Cortex of kidney (tissue), 1 donor: ENCODE measurements at places on chromosomes 3 and 15.

GRCh38 chr3:189455009-189455408 lies 176.2 kb upstream of the TP63 start:
- no peak for DNase-seq

DNA sequence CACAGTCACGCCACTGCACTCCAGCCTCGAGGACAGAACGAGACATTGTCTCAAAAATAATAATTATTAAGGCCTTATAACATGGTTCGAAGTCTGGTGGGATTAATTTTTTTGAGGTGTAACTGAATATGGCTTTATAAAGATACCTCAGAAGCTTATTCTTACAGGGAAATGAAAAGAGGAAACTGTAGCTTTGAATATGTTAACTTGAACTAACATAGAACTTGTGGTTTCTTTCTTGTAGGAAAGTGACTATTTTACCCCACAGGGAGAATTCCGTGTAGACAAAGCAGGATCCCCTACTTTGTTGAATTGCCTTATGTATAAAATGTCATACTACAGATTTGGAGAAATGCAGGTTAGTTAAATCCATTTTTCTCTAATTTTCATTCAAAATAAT lies 96.3 kb downstream of the STT3B start:
- no peak for DNase-seq

GRCh38 chr3:73786321-73786807 lies 161.6 kb upstream of the PDZRN3 start:
- DNase-seq = no peak

DNA sequence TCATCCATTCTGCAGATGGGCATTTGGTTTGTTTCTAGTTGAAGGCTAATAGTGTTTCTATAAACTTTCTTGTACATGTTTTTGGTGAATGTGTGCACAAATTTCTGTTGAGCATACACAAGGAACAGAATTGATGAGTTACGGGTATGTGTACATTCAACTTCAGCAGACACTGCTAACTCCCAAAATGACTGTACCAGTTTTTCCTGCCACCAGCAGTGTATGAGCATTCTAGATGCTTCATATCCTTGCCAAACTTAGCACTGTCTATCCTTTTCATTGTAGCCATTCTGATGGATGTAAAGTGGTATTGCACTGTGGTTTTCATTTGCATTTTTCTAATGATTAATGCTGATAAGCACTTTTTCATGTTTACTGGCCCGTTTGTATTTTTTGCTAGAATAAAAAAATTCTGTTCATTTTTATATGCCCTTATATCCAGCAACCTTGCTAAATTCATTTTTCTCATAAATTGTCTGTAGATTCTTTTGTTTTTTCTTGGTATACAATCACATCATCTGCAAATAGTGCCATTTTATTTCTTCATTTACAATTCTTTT lies 110.2 kb downstream of the ATP1B3 start:
- no peak for DNase-seq

- DNase-seq = no peak
Measured at GRCh38 chr3:197750858-197751737, 1.4 kb downstream of the FYTTD1 start.

- no peak for DNase-seq
Measured at GRCh38 chr15:100598655-100599054, 3.3 kb downstream of the LINS1 start.

GRCh38 chr3:156788846-156789245 lies 37.3 kb upstream of the LEKR1 start:
- no peak for DNase-seq

DNA sequence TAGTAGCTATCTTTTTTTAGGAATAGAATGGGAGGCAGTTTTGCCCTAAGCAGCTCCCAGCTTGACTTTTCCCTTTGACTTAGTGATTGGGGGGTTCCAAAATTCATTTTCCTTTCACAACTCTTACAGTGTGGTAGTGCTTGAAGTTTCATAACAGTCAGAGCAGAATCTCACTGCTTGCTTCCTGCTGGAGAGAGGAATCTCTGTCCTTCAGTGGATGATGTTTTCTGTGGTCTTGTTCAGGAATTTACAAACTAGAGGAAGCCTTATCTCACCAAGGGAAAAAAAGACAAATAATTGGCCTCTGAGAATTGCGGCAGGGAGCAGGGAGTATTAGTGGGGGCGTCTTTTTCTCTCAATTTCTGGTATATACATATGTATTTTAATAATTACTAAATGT lies 326.6 kb upstream of the C2CD4B start:
- no peak for DNase-seq

DNA sequence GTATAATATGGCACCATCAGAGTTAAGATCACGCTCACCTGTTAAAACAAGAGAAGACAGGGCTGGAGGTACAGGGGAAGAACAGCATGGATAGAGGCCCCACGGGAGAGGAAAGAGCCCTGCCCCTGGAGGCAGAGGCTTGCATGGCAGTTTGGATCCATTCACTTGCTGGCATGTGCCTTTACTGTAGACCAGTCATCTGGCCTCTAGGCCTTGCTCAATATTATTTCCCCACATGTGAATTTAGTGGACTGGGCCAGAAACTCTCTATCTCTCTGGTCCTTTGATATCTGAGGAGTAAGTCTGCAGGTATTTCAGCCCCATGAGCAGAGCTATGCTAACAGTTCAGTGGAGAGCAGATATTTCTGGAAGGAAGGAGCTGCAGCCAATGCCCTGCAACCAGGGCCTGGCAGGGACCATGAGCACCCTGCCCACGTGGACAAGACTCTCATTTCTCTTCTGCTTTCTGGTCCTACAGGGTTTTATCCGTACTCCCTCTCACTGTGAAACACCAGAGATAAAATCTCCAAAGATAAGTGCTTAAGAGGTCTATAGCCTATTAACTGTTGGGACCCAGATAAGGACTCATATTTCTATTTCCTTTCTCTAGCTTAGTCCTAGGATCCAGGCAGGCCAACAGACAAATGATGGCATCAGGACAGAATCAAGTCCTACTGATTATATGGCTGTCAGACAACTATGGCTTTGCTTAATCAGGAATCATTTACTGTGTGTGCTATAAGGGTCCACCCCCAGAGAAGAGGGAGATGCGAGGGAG lies 65.0 kb downstream of the CLDN11 start:
- no peak for DNase-seq

GRCh38 chr3:57951066-57951882 lies 56.9 kb upstream of the FLNB start:
- no peak for DNase-seq

DNA sequence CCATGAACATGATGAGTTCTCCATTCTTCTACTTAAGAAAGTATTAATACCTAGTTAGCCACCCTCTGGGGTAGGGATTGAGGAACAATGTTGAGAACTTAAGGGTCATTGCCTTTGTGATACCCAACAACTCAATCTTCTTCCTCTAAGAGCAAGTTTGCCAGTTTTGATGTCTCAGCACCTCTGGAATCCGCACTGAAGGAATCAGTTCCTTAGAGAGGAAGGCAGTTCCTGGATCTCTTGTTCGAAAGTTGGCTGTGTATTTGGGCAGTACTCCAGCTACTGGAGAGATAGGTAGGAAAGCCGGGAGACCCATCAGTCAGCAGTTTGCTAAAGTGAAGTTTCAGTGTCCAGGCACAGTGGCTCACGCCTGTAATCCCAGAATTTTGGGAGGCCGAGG lies 35.6 kb upstream of the MTHFS start:
- no peak for DNase-seq

- DNase-seq = no peak
Measured at GRCh38 chr3:105829871-105830622, 38.8 kb downstream of the CBLB start.

DNA sequence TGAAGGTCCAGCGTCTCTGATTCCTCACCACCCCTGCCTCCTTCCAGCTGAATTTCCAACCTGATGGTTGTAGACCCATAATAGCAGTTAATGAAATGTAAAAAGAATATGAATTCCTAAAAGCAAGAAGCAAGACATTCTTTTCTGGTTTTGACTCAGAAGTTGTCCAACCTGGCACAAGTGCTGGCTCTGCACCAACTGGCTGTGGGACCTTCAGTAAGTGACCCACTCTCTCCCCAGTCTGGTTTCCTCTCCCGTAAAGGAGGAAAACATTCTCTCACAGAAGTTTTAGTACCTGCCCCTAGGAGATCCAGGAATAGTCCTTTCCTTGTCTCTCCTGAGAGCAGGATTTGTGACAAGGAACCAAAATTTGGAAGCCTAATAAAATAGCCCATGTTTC lies 236.9 kb upstream of the TRIM42 start:
- no peak for DNase-seq

DNA sequence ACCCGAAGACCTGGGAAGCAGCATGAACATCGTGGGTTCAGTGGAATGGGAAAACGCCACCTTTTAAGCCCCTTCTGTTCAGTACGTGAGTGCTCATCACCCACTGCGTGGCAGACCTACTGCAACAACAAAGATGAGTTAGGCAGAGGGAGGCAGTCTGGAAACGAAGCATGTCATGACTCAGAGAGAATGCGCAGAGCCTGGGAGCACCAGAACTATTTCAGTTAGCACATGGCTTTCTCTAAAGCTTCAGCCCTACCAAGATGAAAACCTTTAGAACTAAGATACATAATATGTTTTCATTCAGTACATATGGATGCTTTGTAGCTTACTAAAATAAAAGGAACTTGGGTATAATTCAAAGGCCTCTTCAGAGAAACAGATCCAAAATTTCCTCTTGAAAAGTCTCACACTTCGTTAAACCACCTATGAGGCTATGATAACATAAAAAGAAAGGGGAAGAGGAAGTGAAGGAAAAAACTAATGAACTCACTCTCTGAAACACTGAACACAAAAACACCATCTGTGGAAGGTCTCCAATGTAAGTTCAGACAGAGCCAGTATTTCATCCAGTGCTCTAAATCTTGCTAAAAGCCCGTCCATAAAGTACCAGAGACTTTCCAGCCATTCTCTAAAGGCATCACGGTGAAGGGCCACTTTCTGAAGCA lies 140.1 kb downstream of the OCA2 start:
- DNase-seq = no peak

- no peak for DNase-seq
Measured at GRCh38 chr15:29593629-29594028, 228.6 kb downstream of the TJP1 start.

- DNase-seq = no peak
Measured at GRCh38 chr15:45776772-45777171, 141.9 kb downstream of the SQOR start.

DNA sequence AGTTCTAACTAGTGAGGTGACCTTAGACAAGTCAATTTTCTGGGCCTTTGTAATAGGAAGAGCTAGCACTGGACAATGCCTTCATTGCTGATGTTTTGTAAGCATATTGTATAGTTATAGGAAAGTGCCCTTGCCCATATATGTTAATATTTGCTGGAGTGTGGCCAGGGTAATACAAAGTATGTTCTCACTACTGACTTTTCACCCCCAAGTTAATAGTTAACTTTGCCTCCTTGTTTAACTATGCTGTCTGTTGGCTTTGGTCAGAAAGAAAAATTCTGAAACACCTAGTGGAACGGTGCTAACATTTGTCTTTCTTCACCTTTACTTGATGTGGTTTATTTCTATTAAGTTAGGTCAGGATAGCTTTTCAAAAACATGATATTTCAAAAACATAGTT lies 287.4 kb upstream of the CTNNB1 start:
- no peak for DNase-seq

GRCh38 chr3:65672871-65673815 lies 365.6 kb downstream of the MAGI1 start:
- no peak for DNase-seq

GRCh38 chr15:74130155-74130848 lies at the start of gene ISLR2:
TSS of gene ISLR2 (plus strand) at chr15:74130586. CDS start at chr15:74132755, 2,169 bp downstream.
- no peak for DNase-seq

DNA sequence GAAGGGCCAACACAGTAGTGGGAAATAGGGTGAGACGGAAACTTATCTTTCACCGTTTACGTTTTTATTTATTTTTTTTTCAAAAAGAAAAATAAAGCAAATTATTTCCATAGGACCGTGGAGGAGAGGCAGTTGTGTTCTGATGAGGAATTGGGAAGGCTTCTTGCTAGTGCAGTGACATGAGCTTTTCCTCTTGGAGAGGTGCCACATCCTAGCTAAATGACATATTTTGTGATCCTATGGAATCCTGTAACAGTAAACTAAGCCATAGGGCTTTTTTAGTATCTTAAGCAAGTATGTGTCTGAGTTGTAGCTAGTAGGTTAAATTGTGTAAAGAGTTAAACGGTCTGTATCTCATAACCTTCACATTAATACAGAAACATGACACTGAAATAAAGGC lies 609.9 kb downstream of the RBMS3 start:
- DNase-seq = no peak

- DNase-seq = no peak
Measured at GRCh38 chr15:39511916-39512260, 69.0 kb upstream of the THBS1 start.

DNA sequence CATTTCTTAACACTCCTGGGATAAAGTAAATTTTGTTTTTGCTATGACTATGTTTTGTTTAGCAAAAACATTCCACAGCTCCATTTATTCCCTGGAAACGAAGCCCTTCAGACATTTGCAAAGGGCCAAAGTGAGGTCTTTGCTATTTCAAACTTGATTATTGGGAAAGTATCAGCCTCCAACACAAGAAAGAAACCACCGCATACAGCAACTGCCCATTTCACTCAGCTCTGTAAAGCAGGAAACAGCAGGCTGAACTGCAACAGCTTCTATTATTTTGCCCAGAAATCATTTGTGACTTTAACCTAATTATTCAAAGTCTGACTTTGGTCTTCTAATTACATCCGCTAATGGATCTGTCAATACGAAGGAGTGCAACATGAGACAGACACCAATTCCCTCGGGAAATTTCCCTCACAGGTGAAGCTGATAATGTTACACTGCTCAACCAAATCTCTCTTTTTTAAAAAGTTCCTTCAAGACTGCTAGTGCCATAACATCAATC lies 72.1 kb downstream of the RFTN1 start:
- no peak for DNase-seq

- no peak for DNase-seq
Measured at GRCh38 chr3:131091768-131092167, 65.1 kb downstream of the NEK11 start.

GRCh38 chr15:65101891-65102708 lies 12.9 kb downstream of the UBAP1L start:
- DNase-seq = no peak

- no peak for DNase-seq
Measured at GRCh38 chr3:179324270-179324754, 1.5 kb downstream of the ZNF639 start.

- no peak for DNase-seq
Measured at GRCh38 chr3:197494366-197495058, 61.3 kb downstream of the BDH1 start.
